CD4-positive, alpha-beta T cell (primary cell): ENCODE measurements at places on chromosomes 1 and 21. TPM values are rescaled to one million over a fixed set of nuclear protein-coding genes. Genes with fewer than 3 reads are reported as not detected.

Gene ABCG1
- 109 TPM for total RNA-seq

Gene TLCD4
- not detected for total RNA-seq

Gene NECAP2
- 66.0 TPM for total RNA-seq

Gene RHOC
- total RNA-seq = 12.7 TPM

Gene JAM2
- total RNA-seq = not detected

Gene OR2L2
- total RNA-seq = 0.22 TPM

Gene VPS45
- 10.7 TPM for total RNA-seq

Gene CD5L
- not detected for total RNA-seq

Gene CACHD1
- total RNA-seq = 7.1 TPM

Gene MXRA8
- 2.9 TPM for total RNA-seq

Gene KANK4
- not detected for total RNA-seq

GRCh38 chr1:7373251-7373650 lies 397.8 kb upstream of the VAMP3 start:
- no peaks in the 10 kb centered on the region for H3K27me3 ChIP-seq
- no peak overlapping the region for H3K4me3 ChIP-seq
- no peak for DNase-seq
- no peaks in the 10 kb centered on the region for H3K36me3 ChIP-seq

- no peaks in the 10 kb centered on the region for H3K36me3 ChIP-seq
- peaks cover 21% of the 10 kb centered on the region for H3K27me3 ChIP-seq
- no peak for DNase-seq
- no peak overlapping the region for H3K27ac ChIP-seq
Observed at GRCh38 chr1:94332516-94332915, 85.7 kb upstream of the ABCD3 start.

- H3K4me3 ChIP-seq = no peak overlapping the region
- no peak overlapping the region for H3K27ac ChIP-seq
- no peaks in the 10 kb centered on the region for H3K4me1 ChIP-seq
- no peaks in the 10 kb centered on the region for H3K27me3 ChIP-seq
Observed at GRCh38 chr1:56533197-56533596, 46.2 kb downstream of the PLPP3 start.

GRCh38 chr1:52186449-52186848 lies 44.6 kb downstream of the ZFYVE9 start:
- no peaks in the 10 kb centered on the region for H3K36me3 ChIP-seq
- no peaks in the 10 kb centered on the region for H3K4me1 ChIP-seq
- H3K4me3 ChIP-seq = no peak overlapping the region
- H3K27ac ChIP-seq = no peak overlapping the region
- DNase-seq = no peak
- H3K27me3 ChIP-seq = no peaks in the 10 kb centered on the region

DNA sequence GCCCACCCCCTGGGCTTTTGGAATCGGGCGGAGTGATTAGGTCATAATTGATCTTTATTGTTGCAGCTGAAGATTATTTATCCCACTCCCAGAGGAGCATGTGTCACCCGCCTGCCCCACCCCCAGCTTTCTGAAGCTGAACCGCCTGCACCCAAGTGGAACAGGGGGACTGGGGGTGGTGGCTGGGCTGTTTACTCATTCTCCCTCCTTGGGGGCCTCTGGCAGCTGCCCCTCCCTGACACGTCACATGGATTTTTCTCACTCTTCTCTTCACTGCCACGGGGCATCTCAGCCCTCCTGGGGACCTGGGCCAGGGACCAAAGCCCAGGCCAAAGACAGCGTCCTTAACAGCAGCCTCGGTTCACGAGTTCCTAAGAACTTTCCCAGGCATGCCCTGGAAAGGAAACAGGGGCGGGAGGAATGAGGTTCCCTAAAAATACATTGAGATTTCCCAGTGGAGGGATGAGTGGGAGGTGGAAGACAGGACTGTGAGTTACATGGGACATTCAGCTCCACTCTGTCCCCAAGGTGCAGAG lies 31.6 kb upstream of the SOX13 start:
- no peaks in the 10 kb centered on the region for H3K27me3 ChIP-seq
- H3K4me1 ChIP-seq = no peaks in the 10 kb centered on the region
- H3K36me3 ChIP-seq = no peaks in the 10 kb centered on the region
- no peak overlapping the region for H3K27ac ChIP-seq

GRCh38 chr1:16053781-16054502 lies 10.4 kb downstream of the CLCNKB start:
- no peaks in the 10 kb centered on the region for H3K36me3 ChIP-seq
- no peak for DNase-seq

- H3K27ac ChIP-seq = no peak overlapping the region
- DNase-seq = no peak
- H3K36me3 ChIP-seq = no peaks in the 10 kb centered on the region
- no peak overlapping the region for H3K4me3 ChIP-seq
Observed at GRCh38 chr1:105652109-105652508, 1404.4 kb upstream of the PRMT6 start.

GRCh38 chr1:116508984-116509980 lies 61.5 kb downstream of the CD58 start:
- H3K36me3 ChIP-seq = no peaks in the 10 kb centered on the region
- DNase-seq = no peak
- H3K4me1 ChIP-seq = peaks cover 73% of the 10 kb centered on the region
- H3K4me3 ChIP-seq = no peak overlapping the region
- H3K27me3 ChIP-seq = no peaks in the 10 kb centered on the region

GRCh38 chr1:233412812-233413211 lies 85.3 kb downstream of the MAP3K21 start:
- peaks cover 7% of the 10 kb centered on the region for H3K27me3 ChIP-seq
- no peak overlapping the region for H3K4me3 ChIP-seq
- DNase-seq = no peak

GRCh38 chr1:98754176-98754575 lies 92.7 kb downstream of the SNX7 start:
- H3K27ac ChIP-seq = no peak overlapping the region
- no peaks in the 10 kb centered on the region for H3K36me3 ChIP-seq
- H3K4me3 ChIP-seq = no peak overlapping the region
- H3K27me3 ChIP-seq = no peaks in the 10 kb centered on the region
- no peaks in the 10 kb centered on the region for H3K4me1 ChIP-seq

DNA sequence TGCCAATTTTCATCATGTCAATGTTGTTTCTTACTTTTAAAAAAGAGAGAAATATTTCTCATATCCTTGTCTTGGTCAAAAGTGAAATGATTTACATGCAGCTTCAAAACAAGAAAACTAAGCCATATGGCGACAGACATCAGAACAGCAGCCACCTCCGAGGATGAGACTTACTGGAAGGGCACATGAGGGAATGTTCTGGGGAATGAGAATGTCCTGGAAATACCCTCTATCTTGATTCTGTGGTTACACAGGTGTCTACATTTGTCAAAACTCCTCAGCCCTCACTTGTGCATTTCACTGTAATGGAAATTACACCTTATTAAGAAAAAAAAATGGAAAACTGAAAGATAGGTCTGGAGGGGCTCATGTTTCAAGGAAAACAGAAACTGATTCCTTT lies 14.2 kb upstream of the ECE1 start:
- H3K4me1 ChIP-seq = peaks cover 77% of the 10 kb centered on the region
- DNase-seq = no peak
- H3K4me3 ChIP-seq = no peak overlapping the region
- H3K27ac ChIP-seq = no peak overlapping the region

GRCh38 chr1:211637066-211637465 lies 38.4 kb downstream of the NEK2 start:
- peaks cover 5% of the 10 kb centered on the region for H3K4me1 ChIP-seq
- H3K27me3 ChIP-seq = no peaks in the 10 kb centered on the region
- no peak overlapping the region for H3K27ac ChIP-seq
- no peaks in the 10 kb centered on the region for H3K36me3 ChIP-seq
- no peak overlapping the region for H3K4me3 ChIP-seq

GRCh38 chr1:229619614-229620013 lies 6.3 kb downstream of the TAF5L start:
- DNase-seq = no peak
- H3K27me3 ChIP-seq = no peaks in the 10 kb centered on the region
- no peak overlapping the region for H3K4me3 ChIP-seq
- peaks cover 3% of the 10 kb centered on the region for H3K36me3 ChIP-seq
- no peak overlapping the region for H3K27ac ChIP-seq

DNA sequence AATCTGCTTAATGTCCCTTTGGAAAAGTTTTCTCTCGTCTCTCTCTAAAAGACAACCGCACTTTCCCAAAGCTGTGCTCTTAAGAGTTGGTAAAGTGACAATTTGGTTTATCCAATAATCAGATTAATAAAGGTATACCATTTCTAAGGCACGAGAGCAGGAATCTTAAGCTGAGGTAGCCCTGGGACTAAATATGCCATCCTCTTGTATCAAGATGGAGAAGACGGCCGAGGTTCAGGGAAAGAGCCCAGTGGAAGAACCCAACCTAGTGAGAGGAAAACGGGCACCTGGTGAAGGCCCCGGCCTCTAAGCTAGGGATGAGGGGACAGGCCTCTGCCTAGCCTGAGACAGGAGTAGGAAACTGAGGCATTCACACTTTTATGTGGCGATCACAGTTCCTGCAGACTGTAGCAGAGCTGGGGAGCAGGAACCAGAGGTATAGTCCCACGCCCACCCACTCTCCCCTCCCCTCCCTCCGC lies 334 bp upstream of the SARS1 start:
- H3K27me3 ChIP-seq = no peaks in the 10 kb centered on the region
- H3K4me1 ChIP-seq = peaks cover 30% of the 10 kb centered on the region
- peaks cover 8% of the 10 kb centered on the region for H3K36me3 ChIP-seq
- H3K27ac ChIP-seq = no peak overlapping the region
- H3K4me3 ChIP-seq = peak overlapping the region; percentile 81

DNA sequence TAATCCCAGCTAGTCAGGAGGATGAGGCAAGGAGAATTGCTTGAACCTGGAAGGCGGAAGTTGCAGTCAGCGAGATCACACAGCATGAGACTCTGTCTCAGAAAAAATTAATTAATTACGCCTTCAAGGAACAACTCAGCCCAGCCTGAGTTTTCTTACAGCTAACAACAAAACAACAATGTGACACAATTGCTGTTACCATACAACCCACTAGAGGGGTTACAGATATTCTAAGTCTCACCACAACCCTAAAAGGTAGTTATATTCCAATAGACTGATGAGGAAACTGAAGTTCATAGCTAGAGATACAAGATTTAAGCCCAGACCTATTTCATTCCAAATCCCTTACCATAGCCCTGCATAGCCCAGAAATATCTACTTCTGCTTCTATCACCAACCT lies 2.9 kb upstream of the LRRC8C start:
- no peak for DNase-seq
- no peaks in the 10 kb centered on the region for H3K36me3 ChIP-seq
- H3K27ac ChIP-seq = peak overlapping the region; percentile 21
- no peaks in the 10 kb centered on the region for H3K27me3 ChIP-seq

DNA sequence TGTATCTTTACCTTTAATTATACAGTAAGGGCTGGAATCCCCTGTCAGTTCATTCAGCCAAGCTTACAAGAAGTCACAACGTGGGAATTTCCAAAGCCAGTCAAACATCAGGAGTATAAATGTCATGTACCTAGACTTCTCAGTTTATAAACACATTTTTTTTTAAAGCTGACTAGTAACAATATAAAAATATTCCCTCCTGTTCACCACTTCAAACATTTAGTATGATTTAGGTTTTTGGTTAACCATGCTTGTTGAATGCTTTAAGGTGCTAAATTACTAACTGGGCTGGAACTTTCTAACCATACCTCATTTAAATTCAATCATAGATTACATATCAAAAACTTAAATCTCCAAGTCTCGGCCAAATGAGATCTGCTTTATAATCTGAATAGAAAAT lies 44.0 kb downstream of the JAK1 start:
- peaks cover 66% of the 10 kb centered on the region for H3K4me1 ChIP-seq
- H3K27ac ChIP-seq = no peak overlapping the region
- H3K36me3 ChIP-seq = peaks cover 6% of the 10 kb centered on the region
- H3K27me3 ChIP-seq = no peaks in the 10 kb centered on the region
- peak; percentile 80 for DNase-seq

DNA sequence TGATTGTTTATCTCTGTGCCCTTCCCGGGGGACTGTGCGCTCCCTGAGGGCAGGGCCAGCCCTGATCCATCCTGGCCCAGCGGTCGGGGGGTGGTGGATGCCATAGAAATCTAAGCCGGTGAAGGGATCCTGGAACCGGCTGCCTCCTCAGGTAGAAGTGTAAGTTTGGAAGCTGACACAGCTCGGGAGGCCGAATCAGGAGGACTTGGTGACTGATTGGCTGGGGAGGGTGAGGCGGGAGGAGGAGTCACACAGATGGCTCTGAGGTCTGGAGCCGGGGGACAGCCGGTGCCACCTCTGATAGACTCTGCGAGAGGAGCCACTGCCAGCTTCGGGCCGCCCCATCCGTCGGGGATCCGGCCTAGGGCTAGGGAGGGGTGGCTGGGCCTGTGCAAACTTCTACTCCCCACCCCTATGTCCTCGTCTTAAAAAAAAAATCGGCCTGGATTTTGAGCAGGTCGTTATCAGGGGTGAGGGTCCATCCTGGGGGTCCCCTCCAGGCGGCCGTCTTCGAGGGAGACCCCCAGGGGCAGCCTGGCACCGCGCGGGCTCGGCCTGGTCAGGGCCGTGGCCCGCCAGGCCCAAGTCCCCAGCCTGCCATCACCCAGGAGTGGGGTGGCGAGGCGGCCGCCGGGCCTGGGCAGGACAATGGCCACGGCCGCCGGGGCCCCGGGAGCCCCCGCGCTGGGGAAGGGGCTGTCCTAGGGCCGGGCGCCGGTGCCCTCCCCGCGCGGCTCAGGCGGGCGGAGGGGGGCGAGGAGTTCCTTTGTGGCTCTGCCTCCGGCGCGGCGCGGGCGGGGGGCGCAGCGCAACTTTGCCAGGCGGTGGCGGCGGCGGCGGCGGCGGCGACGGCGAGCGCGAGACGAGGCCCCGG lies 708 bp upstream of the ZNF362 start:
- H3K4me1 ChIP-seq = peaks cover 40% of the 10 kb centered on the region
- DNase-seq = peak; percentile 42
- H3K27me3 ChIP-seq = no peaks in the 10 kb centered on the region
- peaks cover 5% of the 10 kb centered on the region for H3K36me3 ChIP-seq

GRCh38 chr1:186142159-186142558 lies 232.9 kb downstream of the TPR start:
- H3K27me3 ChIP-seq = no peaks in the 10 kb centered on the region
- no peak overlapping the region for H3K27ac ChIP-seq
- H3K4me1 ChIP-seq = no peaks in the 10 kb centered on the region
- no peak for DNase-seq

- no peak for DNase-seq
- peaks cover 16% of the 10 kb centered on the region for H3K27me3 ChIP-seq
- no peaks in the 10 kb centered on the region for H3K36me3 ChIP-seq
- no peaks in the 10 kb centered on the region for H3K4me1 ChIP-seq
- H3K4me3 ChIP-seq = no peak overlapping the region
Observed at GRCh38 chr1:18293291-18293690, 185.7 kb downstream of the IGSF21 start.

DNA sequence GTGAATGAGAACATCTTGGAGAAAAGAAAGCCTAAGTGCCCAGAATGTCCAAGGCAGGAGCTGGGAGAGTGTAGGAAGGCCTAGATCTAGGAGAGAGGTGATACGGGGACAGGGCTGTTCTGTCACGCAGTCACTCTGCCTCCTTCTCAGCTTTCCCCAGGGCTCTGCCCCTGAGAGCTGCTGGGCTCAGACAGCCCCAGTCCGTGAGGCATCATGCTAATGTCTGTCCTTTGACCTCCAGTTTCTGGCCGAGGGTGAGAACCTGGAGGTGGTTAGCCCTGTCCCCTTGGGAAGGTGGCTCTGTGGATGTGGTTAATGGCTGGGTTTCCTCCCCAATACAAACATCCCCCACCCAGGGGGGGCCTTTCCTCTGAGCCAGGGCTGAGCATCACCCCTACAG lies 63.2 kb downstream of the FAM163A start:
- H3K27me3 ChIP-seq = no peaks in the 10 kb centered on the region
- peaks cover 4% of the 10 kb centered on the region for H3K4me1 ChIP-seq
- H3K4me3 ChIP-seq = no peak overlapping the region
- no peaks in the 10 kb centered on the region for H3K36me3 ChIP-seq
- no peak for DNase-seq

- H3K27me3 ChIP-seq = no peaks in the 10 kb centered on the region
- DNase-seq = peak; percentile 86
- peak overlapping the region; percentile 57 for H3K27ac ChIP-seq
- H3K4me3 ChIP-seq = peak overlapping the region; percentile 55
Observed at GRCh38 chr1:41891199-41891896, 27.4 kb downstream of the HIVEP3 start.
